Omental fat pad (tissue), 4 donors: ENCODE measurements at places on chromosomes 6 and 20.

DNA sequence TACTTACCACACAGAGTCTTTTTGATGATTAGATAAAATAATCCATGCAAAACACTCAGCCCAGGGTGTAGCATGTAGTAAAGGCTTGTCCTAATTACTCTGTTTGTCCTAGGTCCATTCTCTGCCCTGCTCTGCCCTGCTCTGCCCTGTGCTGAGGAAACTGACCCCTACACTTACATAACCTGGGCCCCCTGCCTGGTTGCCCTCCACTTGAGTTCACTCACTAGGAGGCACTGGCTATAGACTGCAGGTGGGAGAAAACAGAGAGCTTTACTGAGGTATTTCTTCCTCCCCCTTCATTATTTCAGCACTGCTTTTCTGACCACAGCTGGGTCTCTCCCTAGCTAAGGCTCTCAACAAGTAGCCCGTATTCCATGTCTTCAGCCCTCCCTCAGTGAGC, 70.9 kb upstream of the TBX18 start:
- DNase-seq, result no peak

GRCh38 chr20:38838326-38838725, 32.8 kb downstream of the PPP1R16B start:
- no peak for DNase-seq

- DNase-seq, result no peak
Observed at GRCh38 chr6:144340541-144341371, 55.6 kb downstream of the UTRN start.

GRCh38 chr6:5278565-5279120, 17.3 kb downstream of the FARS2 start:
- DNase-seq, result no peak

DNA sequence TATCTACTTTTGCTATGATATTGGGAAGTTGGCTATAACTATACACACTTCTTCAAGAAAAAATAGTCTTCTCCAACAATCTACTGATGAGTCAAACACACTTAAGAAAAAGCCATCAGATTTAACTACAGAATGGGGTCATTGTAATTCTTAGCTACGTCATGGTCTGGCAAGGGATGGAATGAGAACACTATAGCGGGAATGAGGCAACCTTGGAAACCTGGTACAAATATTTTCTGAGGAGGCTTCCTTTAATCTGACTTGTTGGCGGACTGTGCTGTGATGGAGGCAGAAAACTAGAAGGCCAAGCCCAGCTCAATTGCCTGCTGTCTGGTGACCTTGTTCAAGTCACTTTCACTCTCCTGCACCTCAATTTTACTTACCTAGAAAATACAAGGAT, 586.8 kb upstream of the JAG1 start:
- DNase-seq, result no peak

DNA sequence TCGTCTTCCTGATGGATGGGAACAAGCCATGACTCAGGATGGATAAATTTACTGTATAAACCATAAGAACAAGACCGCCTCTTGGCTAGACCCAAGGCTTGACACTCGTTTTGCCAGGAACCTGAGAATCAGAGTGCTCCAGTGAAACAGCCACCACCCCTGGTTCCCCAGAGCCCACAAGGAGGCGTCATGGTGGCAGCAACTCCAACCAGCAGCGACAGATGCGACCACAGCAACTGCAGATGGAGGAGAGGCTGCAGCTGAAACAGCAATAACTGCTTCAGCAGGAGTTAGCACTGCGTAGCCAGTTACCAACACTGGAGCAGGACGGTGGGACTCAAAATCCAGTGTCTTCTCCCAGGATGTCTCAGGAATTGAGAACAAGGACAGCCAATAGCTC, 100.9 kb upstream of the SAMD5 start:
- no peak for DNase-seq

DNA sequence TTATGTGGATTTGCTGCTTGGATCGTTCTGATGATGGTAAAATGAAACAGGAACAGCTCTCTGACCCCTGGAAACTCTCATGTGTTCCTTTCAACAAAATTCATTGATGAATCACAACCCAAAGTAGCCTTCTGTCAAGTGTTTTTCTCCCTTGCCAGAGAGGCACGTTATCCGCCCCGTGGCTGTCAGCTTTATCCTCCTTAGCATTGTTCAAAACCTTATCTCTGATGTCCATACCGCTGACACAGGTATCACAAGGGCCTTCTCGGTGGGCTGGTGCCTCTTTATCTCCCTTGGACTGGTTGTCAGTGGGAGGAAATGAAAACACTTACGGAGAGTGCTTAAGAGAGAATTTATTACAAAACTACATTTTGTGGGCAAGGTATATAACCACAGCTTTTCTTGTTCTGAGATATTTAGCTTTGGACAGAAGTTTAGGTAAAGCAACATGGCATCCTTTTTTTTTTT, 84.9 kb downstream of the TIAM2 start:
- DNase-seq, result no peak

DNA sequence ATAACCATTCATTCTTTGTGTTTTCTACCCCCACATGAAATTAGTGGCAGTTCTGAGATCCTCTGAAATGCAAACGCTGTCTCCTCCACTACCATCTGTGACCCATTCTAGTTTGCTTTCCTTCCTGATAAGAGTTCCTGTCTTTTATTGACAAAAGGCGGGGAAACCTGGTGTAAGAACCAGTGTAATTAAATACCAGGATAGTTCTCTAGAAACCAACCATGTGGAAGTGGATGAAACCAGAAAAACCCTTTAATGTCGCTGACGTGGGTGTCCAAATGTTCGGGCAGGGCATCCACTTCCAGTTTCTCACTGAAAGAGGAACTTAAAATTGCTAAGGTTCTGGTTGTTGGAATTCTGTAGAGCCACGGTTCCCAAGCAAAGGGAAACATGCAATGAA, 79.1 kb downstream of the TNFRSF21 start:
- DNase-seq, result no peak

DNA sequence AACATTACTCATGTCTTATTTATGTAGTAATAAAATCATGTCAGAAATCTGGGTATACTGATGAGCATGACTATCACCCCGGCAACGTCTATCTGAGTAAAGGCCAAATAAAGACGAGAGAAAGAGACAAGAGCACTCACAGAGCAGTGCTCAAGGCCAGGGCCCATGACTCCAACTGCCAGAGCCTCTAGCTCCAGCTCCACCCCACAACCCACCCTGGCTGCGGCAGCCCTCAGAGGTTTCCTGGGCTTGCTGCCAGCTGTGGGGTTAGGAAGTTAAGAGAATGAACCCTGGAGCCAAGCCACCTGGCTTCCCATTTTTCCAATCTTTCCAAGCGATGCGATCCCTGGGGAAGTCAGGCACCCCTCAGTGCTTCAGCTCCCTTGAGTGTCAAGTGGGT, 92.0 kb upstream of the PAX1 start:
- DNase-seq, result no peak

- DNase-seq, result no peak
Observed at GRCh38 chr6:56293781-56294180, 46.4 kb upstream of the COL21A1 start.

- DNase-seq, result no peak
Observed at GRCh38 chr6:11738661-11739375, 39.8 kb downstream of the ADTRP start.

- no peak for DNase-seq
Observed at GRCh38 chr6:99349171-99350141, at the start of gene FAXC. FAXC (minus strand) TSS chr6:99349674; CDS start chr6:99349372, 302 bp downstream.

DNA sequence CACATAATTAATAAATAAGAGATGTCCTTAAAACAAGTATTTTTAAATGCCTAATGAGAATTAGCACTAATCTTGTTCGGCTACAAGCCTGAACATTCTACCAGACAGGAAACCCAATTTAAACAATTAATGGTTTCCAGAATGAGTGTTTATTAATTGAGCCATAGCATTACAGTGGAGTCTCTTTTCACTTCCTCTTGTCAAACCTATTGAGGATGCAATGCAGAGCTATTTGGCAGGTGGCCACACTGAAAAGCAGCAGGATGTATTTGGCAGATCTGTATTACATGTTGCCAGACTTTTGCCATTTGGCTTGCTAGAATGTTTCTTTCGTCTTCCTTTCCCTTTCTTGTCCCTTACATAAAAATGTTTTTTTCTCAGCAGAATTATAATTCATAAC, 475.2 kb upstream of the MARCKS start:
- DNase-seq, result no peak

- no peak for DNase-seq
Observed at GRCh38 chr6:7433121-7433617, 43.6 kb downstream of the RIOK1 start.

DNA sequence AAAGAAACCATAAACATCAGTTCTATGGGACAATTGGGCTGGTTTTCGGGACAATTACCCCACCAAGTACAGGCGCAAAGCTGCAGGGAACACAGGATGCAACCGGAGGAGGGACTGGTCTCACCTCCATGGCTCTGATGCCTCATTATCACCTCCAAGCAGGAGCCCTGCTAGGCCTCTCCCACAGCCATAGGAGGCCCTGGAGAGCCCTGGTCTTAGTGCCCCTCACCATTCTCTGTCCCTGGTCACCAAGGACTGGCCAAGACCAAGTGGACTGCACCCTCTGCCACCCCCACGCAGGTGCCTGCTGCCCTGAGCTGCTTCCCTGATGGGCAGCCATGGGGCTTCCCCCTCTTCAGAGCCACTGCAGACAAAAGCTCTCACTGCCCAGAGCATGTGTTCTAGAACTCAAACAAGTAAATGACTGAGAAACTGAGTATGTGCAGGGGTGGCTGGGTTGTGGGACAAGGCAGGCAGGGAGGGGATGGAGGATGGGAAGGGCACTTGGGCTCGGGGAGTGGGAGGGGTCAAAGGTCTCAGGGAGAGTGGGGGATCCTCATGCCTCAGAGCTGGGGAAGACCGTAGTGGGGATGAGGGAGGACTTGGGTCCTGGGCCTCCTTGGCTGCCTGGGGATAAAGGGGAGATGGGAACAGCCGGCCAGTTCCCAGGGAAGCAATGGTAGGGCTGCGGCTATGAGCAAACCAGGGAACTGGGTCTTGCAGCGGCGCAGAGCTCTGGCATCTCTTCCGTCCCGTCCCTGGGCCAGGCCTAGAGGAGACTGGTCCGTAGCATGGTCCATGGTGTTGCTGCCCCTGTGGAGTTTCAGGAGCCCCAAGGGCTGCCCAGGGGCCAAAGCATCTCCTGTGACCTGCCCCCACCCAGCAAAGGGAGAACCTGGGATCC, 435.1 kb downstream of the PREX1 start:
- DNase-seq, result no peak

DNA sequence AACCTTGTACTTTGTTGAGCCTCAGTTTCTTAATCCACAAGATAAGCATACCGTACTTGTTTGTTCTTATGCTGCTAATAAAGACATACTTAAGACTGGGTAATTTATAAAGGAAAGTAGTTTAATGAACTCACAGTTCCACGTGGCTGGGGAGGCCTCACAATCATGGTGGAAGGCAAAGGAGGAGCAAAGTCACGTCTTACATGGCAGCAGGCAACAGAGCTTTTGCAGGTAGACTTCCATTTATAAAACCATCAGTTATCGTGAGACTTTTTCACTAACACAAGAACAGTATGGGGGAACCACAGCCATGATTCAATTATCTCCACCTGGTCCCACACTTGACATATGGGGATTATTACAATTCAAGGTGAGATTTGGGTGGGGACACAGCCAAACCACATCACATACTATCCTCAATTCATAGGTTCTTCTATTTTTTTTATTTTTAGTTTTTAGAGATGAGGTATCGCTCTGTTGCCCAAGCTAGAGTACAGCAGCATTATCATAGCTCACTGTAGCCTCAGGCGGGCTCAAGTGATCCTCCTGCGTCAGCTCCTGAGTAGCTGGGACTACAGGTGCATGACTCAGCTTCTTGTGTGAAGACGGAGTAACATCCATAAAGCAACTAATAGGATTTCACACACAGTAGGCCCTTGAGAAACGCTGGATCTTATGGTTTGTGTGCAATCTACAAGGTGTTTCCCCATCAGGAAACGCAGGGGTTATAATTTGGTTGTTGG, 76.7 kb upstream of the IYD start:
- DNase-seq, result no peak
